ENCODE measurements at places on chromosomes 13 and 19.

DNA sequence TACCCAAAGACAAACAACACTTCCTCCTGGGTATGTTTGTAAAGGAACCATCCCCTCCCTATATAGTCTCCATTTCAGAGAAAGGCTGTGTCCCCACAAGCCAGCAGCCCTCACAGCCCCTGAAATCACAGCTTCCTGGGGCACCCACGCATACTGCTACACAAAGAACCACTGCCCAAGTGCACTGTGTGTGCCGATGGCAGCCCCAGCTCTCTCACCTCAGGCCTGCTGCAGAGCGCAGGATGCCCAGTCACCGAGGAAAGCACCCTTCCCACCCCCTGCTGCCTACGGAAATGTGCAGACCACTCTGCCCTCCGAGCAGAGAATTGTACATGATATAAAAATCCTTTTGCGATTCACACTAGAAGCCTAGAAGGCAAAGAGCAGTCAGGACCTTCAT lies 39.4 kb downstream of the SOHLH2 start:
- DNase-seq = no peak

GRCh38 chr19:19531951-19532805 lies 3.5 kb downstream of the YJEFN3 start:
- peak; percentile 98 for DNase-seq

GRCh38 chr13:27353166-27353583 lies 71.2 kb upstream of the GTF3A start:
- no peak for DNase-seq

DNA sequence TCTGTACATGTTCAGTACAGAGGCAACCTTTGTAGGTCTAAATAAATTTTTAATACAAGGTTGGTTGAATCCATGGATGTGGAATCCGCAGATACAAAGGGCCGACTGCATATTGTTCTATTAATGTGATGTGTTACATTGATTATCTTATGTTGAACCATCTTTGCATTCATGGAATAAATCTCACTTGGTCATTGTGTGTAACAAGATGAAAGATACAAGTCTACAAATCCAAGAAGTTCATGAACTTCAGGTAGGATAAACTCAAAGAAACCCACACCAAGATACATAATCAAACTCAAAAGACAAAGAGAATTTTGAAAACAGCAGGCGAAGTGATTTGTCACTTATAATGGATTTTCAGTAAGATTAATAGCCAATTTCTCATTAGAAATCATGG lies 8.0 kb upstream of the TFDP1 start:
- no peak for DNase-seq

DNA sequence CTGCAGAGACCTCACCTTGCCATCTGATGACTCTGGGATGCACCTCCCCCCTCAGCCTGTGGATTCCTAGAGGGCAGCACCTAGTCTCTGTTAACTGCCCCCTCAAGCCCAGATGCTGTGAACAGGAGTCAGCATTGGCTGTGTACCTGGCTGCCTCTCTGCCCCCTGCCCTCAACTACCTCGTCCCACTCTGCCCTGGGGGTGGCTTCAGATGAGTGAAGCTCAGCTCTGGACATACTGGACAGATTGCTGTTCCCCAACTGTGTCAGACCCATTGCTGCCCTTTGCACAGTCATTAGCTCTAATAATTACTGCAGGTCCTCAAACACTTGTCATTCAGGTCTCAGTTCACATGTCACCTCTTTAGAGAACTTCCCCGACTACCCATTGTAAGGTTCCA lies 182.1 kb upstream of the TSHZ3 start:
- DNase-seq = no peak

- no peak for DNase-seq
Measured at GRCh38 chr13:110410936-110411687, 104.0 kb downstream of the COL4A2 start.

- DNase-seq = no peak
Measured at GRCh38 chr13:66840621-66841020, 389.5 kb downstream of the PCDH9 start.

GRCh38 chr13:82720986-82721385 lies 1161.3 kb downstream of the SLITRK1 start:
- no peak for DNase-seq

DNA sequence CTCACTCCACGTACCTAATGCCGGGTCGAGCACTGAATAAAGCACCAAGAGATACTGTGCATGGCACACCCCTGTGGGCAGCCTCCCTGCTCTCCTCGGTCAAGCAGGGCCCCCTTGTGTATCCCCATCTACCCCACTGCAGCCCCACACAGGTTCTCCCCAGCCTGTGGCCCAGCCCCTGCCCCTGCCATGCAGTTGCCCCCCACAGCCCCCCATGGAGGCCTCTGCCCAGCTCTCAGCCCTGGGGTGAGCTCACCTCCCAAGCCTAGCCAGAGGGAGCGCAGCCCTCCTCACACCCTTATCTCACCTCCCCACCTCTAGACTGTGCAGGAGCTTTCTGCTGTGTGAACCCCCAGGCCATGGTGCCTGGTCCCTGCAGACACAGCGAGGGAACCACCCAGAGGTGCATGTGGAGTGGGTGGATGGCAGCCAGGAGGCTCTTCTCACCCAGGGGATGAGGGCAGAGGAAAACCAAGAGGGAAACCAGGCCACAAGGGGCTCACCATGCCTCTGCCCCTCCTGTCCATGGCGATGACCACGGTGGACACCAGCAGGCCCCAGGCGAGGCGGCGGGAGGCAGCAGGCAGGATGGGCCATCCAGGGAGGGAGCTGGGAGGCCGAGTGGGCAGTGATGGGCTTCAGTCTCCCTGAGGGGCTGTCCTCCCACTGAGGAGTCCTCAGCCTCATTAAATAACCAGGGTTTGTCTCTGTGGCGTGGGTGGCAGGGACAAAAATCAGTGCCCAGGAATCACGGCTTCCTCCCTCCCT lies 83.2 kb downstream of the ANKRD10 start:
- DNase-seq = no peak

GRCh38 chr19:11023710-11024109 lies 62.9 kb downstream of the SMARCA4 start:
- no peak for DNase-seq

- no peak for DNase-seq
Measured at GRCh38 chr13:28579322-28579721, 79.6 kb upstream of the POMP start.

DNA sequence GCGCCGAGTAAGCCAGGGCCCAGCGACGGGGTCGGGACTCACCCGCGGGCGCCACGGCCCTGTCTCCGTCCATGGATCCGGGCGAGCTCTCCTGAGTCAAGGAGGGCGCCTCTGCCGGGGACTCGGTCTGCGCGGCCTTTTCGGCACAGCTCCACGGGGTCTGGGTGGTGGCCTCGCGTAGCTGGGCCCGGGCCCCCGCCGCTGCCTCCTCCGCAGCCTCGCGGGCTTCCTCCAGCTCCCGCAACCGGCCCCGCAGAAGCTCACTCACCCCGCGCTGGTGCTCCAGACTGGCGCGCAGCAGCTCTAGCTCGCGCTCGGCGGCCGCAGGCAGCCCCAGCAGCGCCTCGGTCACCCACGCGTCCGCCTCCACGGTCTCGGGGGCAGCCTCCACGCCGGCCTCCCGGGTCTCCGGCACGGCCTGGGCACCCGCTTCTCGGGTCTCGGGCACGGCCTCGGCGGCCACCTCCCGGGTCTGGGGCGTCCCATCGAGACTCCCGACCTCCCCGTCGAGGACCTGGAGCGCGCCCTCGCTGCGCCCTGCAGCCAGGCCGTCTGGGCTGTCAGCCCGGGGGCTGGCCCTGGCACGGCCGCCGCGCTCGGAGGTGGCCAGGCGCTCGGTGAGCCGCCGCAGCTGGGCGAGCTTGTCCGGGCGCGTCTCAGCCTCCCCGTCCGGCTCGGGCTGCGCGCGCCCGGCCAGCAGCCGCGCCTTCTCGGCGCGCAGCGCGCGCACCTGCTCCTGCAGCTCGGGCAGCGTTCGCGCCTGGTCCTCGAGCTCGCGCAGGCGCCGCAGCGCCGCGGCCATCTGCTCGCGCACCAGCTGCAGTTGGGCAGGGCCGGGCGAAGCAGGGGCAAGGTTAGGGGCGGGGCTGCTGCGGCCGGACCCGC lies 8.4 kb downstream of the KANK3 start:
- DNase-seq = peak; percentile 76

DNA sequence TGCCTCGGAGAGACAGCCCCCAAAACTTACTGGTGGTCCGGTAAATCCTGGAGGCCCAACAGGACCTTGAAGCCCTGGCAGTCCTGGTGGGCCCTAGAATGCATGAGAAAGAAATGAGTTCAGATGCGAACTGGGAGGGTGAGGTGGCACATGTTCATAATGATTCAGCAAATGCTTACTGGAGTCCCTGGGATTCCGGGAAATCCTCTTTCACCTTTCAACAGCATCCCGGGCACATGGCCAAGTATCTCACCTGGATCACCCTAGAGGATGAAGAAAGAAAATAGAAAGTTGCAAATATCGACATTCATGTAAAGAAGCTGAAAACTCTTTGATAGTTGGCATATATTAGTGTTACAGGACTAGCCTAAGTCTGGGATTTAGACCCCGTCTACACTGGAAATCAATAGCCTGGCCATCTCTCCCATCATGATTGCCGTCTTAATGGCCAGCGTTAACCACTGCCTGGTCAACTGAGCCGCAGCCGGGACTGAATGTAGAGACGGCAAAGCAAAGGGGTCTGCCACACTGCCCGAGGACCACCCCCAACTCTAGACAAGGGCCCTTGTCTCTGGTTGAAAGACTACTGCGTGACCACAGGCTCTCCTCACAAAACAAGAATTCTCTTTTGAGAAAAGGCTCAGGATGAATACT lies 96.9 kb downstream of the COL4A1 start:
- DNase-seq = no peak

- no peak for DNase-seq
Measured at GRCh38 chr19:47797996-47798903, 6.1 kb downstream of the TPRX1 start.

- DNase-seq = no peak
Measured at GRCh38 chr19:35320065-35320713, 8.8 kb upstream of the CD22 start.

DNA sequence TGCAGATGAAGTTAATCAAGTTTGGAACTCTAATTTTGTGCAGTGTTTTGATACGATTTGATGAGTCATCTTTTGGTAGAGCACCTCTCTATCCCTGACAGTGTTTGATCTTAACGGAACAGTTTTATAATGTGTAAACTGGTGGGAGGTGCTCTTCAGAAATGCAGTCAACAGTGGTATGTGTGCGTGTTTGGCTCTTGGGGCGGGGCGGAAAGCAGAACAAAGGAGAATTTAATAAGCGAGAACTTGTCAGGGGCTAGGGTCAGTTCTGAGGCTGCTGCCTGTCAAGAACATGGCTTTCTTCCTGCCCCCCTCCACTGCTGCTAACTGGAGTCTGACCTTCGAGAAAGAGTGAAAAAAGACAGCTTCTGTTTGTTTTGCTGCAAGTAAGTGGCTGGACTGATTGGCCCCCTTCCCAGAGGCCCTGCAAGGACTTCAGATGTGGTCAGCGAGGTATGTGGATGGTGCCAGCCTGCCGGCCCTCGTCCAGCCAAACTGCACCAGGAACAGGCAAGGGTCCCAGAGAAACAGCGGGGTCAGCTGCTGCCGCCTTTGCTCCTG lies 40.8 kb downstream of the BBC3 start:
- DNase-seq = peak; percentile 51

DNA sequence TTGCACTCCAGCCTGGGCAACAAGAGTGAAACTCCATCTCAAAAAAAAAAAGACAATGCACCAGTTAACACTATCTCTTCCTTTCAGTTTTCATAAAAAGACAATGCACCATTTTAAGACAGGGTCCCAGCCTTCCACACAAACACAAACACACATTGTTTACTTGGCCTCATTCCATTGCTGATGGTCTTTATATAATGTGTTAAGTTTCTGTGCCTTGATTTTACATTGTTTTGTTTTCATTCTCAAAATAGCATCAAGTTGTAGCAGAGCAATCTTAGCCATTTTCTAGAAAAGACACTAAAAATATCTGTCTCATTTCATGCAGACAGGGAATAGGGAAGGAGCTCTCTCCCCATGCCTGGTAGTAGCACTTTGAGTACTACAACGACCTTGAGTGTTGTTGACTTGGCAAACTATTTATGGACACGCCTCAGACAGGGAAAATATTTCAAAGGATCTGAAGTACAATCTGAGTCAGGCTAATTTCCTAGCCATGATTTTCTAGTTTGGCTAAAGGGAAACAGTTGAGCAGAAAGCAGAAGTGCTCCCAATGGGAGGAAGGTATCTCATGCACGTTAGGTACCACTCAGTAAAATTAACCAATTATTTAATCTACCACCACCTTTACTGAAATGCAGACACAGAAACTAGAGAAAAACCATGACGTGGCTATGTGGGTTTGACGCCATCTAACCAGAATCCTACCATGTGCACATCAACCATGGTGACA lies 120.6 kb downstream of the ABCC4 start:
- no peak for DNase-seq

- DNase-seq = no peak
Measured at GRCh38 chr19:32748497-32748896, 28.9 kb downstream of the TDRD12 start.

GRCh38 chr13:100473501-100474044 lies 115.0 kb downstream of the GGACT start:
- no peak for DNase-seq

- DNase-seq = peak; percentile 75
Measured at GRCh38 chr13:33016414-33017322, at the start of gene KL. Gene KL (plus strand): TSS chr13:33016423. CDS start chr13:33016441, 18 bp downstream.

DNA sequence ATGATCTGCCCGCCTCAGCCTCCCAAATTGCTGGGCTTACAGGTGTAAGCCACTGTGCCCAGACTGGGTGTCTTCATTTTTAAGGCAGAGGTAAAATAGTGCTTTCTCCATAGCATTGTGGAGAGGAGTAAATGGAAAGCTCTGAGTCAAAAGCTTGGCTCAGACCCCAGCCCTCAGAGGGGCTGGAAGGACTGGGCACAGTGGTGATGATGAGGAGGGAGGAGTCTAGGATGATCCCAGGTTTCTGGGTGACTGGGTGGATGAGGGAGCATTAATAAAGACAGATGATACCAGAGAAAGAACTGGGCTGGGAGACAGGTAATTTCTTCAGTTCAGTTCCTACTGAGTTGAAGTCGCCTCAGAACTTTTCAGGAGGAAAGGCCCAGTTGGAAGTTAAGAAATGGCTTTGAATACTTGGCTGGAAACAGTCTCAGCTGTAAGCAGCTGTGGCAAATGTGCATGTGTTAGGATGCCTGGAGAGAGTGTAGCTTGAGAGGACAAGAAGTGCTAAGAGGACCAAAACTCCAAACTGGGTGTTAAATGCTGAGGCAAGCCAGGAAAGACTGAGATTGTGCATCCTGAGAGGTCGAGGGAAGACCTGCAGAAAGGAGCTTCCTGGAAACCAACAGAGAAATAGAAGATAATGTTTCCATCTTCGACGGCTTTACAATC lies 37.1 kb upstream of the MEDAG start:
- DNase-seq = no peak

- DNase-seq = no peak
Measured at GRCh38 chr13:27442797-27443196, 7.6 kb downstream of the MTIF3 start.

GRCh38 chr13:86878781-86879180 lies 792.4 kb upstream of the SLITRK5 start:
- no peak for DNase-seq

DNA sequence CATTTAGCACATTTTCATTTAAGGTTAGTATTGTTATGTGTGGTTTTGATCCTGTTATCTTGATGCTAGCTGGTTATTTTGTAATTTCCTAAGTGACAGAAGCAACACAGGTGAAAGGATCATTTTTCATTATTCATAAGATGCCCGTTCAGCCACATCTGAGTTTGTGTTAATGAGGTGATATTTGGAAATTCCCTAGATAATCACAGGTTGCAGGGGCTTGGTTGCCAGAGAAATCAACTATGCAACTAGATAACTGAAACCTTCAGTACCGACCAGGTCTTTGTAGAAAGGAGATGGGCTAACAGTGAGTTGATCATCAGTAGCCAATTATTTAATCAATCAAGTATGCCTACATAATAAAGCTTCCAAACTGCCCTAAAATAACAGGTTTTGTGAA lies 121.3 kb upstream of the UFM1 start:
- no peak for DNase-seq

GRCh38 chr13:112891477-112892401 lies 77.3 kb upstream of the MCF2L start:
- no peak for DNase-seq
